ENCODE measurements at places on chromosomes 16 and 17.
A peak's percentile ranks its signal among the peaks of the same experiment; 100 is the strongest.

DNA sequence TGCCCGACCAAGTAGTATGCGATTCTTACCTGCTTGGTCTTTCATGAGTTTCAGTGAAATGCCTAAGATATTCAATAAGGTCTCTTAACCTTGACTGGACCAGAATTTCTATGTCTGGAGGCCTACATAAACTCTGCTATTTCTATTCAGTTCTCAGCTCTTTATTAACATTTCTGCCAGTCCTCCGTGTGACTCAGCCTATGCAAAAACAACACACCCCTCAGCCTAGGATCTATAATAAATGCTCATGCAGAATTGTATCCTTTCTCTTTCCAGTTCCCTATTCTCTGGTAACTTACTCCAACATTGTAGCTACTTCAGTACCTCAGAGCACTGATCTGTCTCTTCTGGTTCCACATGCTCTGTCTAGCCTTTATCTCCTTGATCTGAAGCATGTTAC, 1507.4 kb downstream of the CDH11 start:
- DNase-seq: no peak

DNA sequence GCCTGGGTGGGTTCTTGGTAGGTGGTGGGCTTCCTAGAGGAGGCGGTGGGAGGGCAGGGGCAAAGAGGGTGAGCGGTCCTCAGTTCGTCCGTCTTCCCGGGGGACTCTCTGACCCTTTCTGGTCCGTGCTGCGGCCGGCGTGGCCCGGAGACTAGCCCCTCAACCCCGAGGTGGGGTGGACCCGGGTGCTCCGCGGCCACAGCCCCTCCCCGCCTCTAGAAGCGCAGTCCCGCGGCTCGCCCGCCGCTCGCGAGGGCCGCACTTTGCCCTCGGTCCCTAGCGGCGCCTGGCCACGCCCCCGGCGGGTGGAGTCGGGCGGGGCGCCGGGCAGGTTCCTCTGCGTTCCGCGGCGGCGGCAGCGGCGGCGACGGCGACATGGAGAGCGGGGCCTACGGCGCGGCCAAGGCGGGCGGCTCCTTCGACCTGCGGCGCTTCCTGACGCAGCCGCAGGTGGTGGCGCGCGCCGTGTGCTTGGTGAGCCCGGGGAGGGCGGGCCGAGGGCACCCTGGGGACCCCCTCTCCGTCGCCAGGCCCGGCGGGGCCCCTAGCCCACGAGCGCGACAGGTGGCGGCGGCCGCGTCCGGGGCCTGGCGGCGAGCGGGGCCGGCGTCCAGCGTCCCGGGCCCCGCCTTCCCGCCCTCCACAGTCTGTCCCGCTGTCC, at the start of gene SYNGR2:
SYNGR2 (plus strand) TSS at position 340 of the 661 bp plus-strand sequence; CDS start at position 376, 36 bp downstream.
- DNase-seq: peak; percentile 46

DNA sequence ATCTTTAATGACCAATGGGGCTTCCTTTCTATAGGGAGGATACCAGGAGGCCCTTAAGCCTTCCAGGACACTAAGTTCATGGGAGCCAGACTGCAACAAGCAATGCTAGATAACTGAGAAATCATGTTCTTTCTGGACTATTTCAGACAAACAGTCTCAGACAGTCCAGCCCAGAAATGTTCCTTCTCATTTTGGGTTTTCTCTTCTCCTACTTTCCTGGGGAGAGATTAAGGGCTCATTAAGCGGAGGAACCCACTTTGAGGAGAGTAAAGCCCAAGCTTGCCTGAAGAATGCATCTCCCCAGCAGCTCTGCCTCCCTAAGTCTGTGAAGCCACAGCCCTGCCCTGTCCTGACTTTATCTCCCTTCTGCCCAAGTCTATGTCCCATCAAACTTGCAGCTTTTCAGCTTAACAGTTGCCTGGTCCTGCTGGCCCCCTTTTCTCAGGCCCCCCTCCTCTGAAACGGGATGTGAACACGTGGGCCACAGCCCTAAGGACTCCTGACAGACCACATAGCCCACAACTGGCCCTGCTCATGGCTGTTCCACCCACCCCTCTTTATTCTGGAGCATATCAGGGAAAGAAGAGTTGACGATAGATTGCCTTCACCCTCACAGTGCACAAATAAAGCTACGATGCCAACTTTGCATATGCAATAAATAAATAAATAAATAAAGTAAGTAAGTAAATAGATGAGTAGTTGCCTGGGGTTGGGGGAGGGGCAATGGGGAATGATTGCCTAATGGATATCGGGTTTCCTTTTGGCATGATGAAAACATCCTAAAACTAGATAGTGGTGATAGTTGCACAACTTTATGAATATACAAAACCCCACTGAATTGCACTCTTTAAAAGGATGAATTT, 111.0 kb downstream of the N4BP1 start:
- DNase-seq: no peak

- DNase-seq: no peak
Measured at GRCh38 chr17:1473841-1474240, 17.8 kb upstream of the CRK start.

DNA sequence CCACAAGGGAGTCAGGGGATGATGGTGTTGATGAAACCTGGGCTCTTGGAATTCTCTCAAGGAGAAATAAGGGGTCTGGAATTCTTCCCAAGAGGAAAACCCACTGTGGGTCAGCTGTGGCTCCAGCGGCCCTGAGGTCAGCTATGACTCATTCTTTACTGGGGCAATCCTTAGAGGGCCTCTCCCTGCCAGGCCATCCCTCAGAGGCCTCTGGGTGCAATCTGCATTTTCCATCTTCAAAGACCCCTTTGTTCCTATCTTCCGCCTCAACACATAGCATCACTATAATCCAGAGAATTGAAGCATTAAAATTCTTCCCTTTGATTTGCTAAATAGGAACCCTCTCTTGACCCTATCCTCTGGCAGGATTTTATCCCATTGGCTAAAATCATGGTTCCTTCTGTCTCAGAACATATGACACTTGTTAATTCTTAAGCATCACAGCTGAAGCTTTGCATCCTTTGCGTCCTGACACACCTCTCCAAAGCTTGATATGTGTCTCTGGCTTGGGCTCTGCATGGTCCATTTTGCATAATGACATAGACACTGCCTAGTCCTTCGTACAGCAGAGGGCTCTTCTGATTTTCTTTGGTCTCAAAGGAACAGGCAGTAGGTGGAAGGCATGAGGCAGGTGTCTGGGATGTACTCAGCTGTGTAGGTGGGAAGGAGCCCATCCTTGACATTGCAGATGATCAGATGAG, 4.4 kb upstream of the KRT37 start:
- DNase-seq: no peak

- DNase-seq: no peak
Measured at GRCh38 chr16:61148930-61149329, 887.3 kb downstream of the CDH8 start.

DNA sequence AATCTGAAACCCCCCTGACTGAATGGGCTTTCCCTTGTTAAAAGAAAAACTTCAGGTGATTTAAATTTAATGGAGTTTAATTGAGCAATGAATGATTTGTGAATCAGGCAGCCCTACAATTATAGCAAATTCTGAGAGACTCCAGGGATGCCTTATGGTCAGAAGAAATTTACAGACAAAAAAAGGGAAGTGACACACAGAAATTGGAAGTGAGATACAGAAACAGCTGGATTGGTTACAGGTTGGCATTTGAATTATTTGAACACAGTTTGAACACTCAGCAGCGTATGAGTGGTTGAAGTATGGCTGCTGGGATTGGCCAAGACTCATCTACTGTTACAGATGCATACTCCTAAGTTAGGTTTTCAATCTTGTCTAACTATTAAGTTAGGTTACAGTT, 19.0 kb upstream of the CPHXL start:
- no peak for DNase-seq

DNA sequence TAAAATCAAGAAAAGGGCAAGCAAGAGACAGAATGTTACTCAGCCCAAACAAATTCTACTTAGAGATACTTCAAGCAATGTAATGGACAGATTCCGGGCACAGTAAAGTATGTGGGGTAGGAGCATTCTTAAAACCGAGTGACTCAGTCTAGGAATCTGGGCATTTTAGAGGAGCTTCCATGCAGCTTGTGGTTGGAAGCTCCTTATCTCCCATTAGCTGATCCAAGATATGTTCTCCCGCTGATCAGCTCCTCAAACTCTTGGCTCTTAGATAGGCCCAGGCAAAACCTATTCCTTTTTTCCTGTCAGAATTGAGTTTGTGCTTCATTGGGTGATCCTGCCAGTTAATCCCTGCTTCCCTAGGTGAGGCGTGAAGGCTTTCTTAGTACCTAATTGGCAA, 303.3 kb downstream of the CEP112 start:
- DNase-seq: no peak

GRCh38 chr16:20880867-20881502, 19.2 kb downstream of the DCUN1D3 start:
- DNase-seq: no peak

DNA sequence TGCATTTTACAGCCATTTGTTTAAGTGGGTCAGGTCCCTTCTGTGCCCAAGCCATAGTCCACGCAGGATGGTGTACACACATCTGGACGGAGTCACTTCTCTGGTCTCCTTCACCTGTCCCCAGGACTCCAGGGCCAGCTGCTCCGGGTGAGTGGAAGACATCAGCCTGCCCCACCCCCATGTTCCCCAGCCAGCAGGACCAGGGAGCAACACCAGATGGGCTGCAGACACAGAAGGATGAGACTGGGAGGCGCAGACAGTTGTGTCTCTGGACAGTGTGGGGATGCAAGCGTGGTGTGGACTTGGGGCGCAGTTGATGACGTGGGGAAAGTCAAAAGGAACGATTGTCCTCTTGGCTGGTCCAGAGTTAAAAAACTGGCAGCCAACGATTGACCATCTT, 24.6 kb upstream of the WFDC1 start:
- DNase-seq: no peak

- no peak for DNase-seq
Measured at GRCh38 chr16:3642397-3643094, 11.9 kb upstream of the DNASE1 start.

GRCh38 chr17:279776-280175, 72.8 kb downstream of the RPH3AL start:
- no peak for DNase-seq

- no peak for DNase-seq
Measured at GRCh38 chr17:57340160-57340981, 84.0 kb downstream of the MSI2 start.

DNA sequence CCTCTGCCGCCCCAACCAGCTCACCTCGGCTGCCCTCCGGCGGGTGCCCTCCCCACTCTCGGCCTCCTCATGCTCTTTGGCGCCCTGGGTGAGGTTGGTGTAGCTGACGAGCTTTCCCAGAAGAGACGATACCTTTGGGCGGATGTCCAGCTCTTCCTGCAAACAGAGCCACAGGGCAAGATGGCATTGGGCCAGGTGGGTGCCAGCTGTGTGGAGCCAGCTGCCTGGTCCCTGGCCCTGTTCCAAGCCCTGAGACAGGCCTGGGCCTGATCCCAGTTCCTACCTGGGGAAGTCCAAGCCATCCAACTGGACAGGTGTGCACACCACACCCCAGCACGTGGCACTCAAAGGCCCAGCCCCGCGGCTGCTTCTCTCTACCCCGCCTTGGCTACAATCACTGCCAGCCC, 6.9 kb downstream of the SLC12A4 start:
- no peak for DNase-seq

- DNase-seq: peak; percentile 15
Measured at GRCh38 chr17:38358586-38359513, 7.2 kb downstream of the SOCS7 start.

- no peak for DNase-seq
Measured at GRCh38 chr17:50770346-50770745, 3.0 kb upstream of the ANKRD40CL start.

DNA sequence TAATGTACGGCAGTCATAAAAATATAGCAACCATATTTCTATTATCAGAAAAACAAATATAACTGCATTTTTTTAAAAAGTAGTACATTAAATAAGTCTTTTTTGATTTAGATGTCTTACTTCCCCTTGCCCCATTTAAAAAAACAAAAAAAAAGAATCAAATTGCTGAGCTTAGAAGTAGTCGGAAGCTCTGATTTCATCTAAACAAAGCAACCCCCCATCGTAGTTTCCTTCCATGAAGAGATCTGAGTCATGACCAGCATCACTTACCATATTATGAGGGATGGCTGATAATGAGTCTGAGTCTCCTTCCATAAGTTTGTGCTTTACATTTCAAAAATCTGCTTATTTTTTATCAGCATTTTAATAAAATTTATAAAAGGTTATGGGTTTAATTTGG, 86.2 kb downstream of the ITFG1 start:
- DNase-seq: no peak

DNA sequence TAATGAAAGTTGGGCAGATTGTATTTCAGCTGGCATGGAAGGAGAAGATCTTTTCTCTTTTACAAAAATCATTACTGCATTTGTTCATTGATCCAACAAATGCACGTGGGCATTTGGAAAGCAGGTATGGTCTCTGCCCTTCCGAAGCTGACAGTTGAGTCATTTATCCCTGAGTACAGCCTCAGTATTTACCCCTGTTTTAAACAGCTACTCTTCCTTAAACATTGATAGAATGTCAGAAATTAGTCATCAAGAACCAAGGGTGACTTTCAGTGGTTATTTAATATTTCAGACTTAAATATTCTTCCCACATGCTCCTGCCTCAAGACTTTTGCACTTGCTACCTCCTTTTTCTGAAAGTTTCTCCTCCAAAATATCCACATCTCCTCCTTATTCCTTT, 226.7 kb upstream of the HSBP1 start:
- DNase-seq: no peak

DNA sequence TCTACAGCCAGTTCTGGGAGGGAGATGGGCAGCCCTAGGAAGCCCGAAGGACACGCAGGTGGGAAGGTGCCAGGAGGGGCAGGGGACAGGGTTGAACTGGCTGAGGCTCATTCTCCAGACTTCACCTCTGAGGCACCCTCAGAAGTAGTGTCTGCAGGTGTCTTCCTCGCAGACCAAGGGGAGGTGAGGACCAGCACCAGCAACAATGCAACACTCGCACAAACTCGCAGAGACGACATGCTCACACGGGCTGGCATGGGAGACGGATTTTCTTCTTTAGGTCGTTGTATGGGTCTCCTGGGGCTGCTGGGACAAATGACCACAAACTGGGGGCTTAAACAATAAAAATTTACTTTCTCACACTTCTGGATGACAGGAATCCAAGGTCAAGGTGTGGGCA, 132.2 kb upstream of the FOXF1 start:
- DNase-seq: no peak

GRCh38 chr17:70343114-70343513, 173.8 kb downstream of the KCNJ2 start:
- no peak for DNase-seq

DNA sequence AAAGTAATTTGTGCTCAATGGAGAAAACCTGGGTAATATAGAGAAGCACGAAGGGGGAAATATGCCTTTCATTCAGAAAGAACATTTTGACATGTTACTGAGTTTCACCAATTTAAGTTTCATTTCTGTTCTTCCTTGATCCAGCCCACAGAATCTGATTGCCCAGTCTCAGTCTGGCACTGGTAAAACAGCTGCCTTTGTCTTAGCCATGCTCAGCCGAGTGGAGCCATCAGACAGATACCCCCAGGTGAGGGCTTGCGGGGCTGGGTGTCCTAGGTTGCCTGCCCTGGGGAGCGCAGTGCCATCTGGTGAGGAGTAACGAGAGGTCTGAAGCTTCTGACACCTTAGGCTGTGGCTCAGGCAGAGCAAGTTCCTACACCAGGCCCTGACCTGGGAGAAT, 17.7 kb downstream of the DDX19A start:
- DNase-seq: no peak
